ENCODE measurements at places on chromosomes 4 and X.

DNA sequence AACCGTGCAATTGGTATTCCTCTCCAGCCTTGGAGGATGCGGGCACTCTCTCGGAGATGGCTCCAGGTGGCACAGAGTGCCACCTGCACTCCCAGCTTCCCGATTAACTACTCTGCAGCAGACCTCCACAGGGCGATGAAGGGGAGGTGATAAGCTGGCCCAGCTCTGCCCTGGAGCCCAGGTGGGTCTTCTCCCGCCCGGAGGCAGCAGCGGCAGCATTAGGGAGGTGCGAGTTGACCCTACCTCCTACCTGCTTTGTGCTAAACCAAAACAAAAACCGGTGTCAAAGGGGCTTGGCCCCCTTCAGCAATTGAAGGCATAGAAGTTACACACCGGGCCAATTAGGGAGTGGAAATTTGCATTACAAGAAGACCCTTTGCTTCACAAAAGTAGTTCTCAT lies 137.4 kb upstream of the MAMLD1 start:
- no peak for DNase-seq

GRCh38 chrX:123184866-123185276 lies 793 bp downstream of the GRIA3 start:
- DNase-seq, result no peak

GRCh38 chr4:55524844-55525571 lies 21.7 kb downstream of the CLOCK start:
- peak; percentile 21 for DNase-seq

- DNase-seq, result peak; percentile 39
These were observed 37.9 kb upstream of the SORBS2 start for GRCh38 chr4:185849664-185850550.

- DNase-seq, result no peak
These were observed 28.3 kb downstream of the TXLNG start for GRCh38 chrX:16814597-16814996.

DNA sequence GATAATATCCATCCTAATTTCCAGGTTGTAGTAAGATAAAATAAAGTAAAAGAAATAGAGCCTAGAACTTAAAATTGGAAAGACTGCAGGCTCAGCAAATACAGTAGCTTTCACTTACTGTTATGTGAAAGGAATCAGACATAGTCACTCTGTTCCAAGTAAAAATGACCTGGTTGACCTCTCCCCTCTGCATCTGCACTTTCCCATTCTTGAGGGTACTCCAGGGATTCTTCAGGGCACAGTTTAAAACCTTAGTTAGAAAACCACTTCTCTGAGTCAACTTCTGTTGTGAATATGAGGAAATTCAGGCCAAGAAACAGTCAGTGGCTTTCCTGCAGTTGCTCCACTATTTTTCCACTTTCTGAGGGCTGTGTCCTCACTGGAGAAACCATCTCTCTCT lies 42.9 kb downstream of the FRAS1 start:
- DNase-seq, result peak; percentile 4

- DNase-seq, result no peak
These were observed 7.2 kb downstream of the ZFP42 start for GRCh38 chr4:188002751-188003150.

GRCh38 chrX:148537556-148538182 lies 37.3 kb downstream of the AFF2 start:
- no peak for DNase-seq

DNA sequence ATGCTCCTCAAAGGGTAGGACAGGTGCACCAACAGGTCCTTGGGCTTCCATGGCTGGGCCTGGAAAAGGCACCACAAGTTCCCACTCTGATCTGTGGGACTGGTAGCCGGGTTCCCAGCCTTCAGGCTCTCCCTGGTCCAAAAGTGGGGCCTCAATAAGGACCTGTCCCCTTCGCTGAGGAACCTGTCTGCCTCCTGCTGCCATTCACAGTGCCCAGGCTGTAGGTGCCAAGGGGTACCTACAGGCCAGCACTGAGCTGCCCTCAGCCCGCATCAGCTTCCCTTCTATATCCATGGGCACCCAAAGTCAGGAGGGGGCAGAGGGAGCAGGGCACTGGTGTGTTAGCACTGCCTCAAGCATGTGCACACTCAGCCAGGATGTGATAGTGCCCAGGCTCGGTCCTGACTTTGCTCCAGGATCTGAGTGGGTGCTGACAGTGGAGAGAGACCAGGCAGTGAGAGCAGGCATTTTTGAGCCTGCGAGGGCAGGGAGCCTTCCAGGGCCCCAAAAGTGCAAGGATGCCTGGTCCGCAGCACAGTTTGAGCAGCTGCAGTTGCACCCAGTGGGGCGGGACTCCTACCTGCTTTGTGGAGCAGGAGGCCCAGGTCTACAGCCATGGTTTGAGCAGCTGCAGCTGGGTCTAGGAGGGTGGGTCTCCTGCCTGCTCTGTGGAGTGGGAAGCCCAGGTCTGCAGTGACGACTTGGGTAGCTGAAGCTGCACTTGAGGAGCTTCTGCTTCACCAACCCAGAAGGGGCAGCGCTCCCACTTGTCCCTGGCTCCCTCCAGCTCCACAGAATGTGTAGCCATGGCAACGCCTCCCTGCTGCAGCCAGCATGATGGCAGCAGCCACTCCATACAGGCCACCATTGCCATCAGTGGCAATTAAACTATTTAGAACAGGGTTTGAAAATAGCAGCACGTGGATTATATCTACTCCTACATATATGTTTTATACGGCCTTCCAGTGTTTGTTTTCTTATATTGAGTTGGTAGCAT lies 376.4 kb downstream of the KCTD8 start:
- no peak for DNase-seq

DNA sequence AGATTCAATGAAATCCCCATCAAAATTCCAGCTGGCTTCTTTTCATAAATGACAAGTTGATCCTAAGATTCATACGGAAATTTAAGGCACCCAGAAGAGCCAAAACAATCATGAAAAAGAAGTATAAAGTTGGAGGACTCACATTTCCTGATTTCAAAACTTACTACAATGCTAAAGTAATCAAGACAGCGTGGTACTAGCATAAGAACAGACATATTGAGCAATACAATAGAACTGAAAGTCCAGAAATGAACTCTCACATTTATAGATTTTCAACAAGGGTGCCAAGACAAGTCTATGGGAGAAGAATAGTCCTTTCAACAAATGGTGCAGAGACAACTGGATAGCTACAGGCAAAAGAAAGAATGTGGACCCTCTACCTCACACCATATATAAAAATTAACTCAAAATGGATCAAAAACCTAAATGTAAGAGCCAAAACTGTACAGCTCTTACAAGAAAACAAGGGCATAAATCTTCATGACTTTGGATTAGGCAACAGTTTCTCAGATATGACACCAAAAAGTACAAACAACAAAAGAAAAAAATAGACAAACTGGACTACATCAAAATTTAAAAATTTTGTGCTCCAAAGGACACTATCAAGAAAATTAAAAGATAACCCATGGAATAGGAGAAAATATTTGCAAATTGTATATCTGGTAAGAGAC lies 28.5 kb downstream of the SASH3 start:
- peak; percentile 62 for DNase-seq

GRCh38 chr4:70508801-70509200 lies 9.6 kb upstream of the AMTN start:
- DNase-seq, result peak; percentile 12

- no peak for DNase-seq
These were observed 438.7 kb upstream of the AR start for GRCh38 chrX:67104982-67105757.

- no peak for DNase-seq
These were observed 397.9 kb downstream of the FAM47B start for GRCh38 chrX:35340465-35340864.

DNA sequence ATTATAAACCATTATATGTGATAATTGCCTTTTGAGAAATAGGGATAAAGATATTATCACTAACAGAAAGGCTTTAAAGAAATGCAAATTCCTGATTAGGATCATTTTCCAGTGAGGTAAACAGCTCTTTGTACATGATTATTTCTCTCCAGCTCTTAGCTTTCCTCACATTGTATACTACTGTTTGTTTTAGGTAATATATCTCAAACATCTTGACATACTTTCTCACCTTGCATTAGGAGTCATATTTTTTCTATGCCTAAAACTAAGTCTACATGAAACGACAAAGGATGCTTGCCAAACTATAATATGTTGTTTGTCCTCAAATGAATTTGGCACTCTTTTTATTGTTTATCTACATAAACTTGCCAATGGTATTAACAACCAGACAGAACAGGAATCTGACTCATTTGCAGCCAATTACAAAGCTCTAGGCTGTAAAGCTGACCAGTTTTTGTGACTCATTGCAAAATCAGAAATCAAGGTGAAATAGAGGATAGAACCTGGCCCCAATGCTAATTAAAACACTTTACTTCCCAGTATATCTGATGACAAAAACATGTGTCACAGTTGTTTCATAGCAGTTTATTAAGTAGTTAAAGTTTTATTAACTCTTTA lies 107.0 kb downstream of the IQCM start:
- DNase-seq, result no peak

DNA sequence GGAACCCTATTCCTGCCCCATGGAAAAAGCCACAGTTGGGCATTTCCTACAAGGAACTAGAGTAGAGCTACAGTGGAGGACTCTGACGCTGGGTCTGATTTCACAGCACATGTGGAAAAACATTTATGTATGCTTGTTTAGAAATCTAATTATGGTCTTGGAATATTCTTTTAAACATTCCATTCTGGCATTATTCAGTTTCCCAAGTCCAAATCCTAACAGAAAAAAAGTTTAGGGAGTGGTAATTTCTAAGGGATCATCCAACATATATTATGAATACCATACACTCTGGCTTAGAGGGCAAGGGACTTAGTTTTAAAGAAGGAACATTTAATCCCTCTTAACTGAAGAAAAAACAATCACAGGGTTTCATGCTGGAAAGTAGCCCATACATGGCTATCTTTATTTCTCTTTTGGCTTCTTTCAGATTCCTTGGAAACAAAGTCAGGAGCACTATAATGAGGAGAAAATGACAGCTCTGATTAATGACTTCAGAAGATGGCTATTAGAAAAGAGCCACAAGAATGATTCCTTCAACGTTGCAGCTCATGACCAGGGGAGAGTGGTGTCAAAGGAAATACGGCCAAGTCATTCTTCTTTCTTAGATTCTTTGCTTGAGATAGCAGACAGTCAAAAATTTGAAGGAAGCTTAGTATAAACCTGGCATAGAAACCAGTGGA lies 56.1 kb downstream of the CNGA2 start:
- peak; percentile 14 for DNase-seq

DNA sequence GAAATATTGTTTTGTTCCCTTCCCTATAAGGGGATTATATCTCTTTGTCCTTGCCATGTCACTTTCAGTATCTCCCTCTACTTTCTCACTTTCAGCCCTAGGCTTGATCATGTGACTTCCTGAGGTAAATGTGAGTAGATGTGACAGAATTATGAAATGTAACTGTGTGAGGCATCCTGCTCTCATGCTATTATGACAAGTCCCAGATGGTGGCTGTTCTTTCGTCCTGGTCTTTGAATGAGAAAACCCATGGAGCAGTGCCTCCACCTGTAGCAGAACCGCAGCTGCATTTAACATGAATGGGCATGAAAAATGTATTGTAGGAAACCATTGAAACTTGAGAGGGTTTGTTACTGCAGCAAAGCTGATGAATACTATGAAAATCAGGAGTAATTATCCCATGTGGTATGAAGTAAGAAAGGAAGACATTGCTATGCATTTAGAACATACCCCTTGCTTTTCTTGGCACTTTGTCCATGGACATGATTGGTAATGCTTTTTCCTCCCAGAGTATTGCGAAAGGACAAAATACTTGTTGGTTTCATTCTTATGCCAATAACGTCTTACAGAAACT lies 202.2 kb upstream of the GPRIN3 start:
- peak; percentile 94 for DNase-seq

- DNase-seq, result peak; percentile 56
These were observed 80.6 kb downstream of the PBDC1 start for GRCh38 chrX:76253432-76253831.

DNA sequence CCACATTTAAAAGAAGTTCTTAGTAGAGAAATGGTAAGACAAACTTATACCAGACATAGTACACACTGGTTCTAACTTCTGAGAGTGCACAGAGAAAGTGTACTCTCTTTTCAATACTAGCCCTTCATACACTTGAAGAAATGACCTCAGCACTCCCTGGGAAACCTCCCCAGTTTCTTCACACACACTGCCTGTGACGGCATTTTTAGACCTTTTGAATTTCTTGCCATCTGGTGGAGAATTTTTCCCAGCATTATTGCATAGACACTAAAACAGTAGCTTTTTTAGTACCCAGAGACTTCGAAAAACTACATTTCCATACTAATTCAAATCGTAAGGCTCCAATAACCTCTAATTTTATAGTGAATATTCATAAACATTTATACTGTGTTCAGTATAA lies 341.6 kb upstream of the MAOA start:
- DNase-seq, result no peak

DNA sequence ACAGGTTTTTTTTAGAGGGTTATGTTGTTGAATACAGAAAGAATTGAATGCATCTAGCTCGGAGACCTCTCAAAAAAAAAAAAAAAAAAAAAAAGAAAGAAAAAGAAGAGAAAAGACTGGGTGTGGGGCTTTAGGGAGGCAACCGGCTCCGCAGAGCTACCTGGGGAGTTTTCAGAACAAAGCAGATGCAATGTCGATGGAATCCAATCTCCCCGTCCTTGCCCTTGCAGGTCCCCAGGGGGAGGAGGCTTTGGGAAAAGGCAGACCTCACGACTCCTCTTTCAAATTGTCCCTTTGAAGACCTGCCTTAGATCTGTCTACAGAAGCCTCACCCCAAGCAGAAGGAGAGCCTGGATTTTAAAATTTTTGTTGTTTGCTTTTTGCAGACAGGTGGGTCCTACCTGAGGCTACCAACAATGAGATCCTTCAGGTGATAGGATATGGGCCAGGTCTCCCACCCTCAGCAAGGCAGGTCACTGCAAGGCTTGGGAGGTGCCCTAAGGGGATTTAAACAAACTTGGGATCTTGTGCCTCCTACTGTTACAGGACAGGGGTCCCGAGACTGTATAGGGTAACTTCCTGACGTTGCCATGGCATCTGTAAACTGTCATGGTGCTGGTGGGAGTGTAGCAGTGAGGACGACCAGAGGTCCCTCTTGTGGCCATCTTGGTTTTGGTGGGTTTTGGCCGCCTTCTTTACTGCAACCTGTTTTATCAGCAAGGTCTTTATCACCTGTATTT lies 75.2 kb upstream of the PRKX start:
- DNase-seq, result no peak

DNA sequence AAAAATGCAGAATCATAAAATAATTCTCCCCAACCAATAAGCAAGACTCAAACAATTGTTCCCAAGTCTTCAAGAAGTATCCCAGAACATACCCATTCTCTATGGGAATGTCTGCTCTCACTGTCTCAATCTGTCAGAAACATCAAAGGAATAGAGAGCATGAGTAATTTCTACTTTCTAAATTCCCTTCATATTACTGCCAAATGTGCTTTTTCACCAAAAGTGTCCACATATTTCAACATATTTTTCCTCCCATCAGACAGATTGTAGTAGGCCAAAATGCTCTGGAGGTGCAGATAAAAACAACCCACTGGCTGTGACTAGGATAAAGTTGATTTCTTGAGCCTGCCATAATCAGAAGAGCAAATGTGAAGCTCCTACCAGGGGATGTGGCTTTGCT lies 692.0 kb upstream of the FAM241A start:
- no peak for DNase-seq

GRCh38 chr4:88396681-88397080 lies 18.0 kb downstream of the HERC6 start:
- no peak for DNase-seq

- no peak for DNase-seq
These were observed 121.3 kb downstream of the PRKX start for GRCh38 chrX:3592184-3592583.

GRCh38 chrX:129743821-129744220 lies 5.0 kb downstream of the XPNPEP2 start:
- DNase-seq, result no peak

GRCh38 chr4:150078041-150078578 lies at the start of gene DCLK2:
DCLK2 (plus strand) TSS chr4:150078445; CDS start chr4:150079028, 583 bp downstream.
- DNase-seq, result peak; percentile 95

- DNase-seq, result no peak
These were observed 828.7 kb downstream of the PCDH7 start for GRCh38 chr4:31548823-31549222.
